Fibroblast of the conjunctiva (primary cell): ENCODE measurements at places on chromosomes 6 and 20.

DNA sequence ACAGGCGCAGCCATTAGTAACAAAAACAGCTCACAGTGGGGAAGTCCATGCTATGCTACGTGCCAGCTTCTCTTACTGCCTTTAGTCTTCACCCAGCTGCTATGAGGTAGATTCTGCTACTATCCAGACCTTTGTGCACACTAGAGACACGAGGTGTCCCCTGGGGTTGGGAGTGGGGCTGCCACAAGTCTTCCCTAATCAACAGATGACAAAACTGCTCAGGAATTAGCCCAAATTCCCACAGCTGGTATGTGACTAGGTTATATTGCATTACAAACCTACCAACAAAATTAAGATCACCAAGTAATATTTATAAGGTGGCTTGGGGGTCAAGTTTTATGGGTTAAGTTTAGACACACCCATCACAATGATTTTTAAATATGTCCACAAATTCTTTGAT, 63.3 kb downstream of the PSMB1 start:
- DNase-seq: no peak

GRCh38 chr6:163133017-163133416, 281.5 kb upstream of the QKI start:
- no peak for DNase-seq

DNA sequence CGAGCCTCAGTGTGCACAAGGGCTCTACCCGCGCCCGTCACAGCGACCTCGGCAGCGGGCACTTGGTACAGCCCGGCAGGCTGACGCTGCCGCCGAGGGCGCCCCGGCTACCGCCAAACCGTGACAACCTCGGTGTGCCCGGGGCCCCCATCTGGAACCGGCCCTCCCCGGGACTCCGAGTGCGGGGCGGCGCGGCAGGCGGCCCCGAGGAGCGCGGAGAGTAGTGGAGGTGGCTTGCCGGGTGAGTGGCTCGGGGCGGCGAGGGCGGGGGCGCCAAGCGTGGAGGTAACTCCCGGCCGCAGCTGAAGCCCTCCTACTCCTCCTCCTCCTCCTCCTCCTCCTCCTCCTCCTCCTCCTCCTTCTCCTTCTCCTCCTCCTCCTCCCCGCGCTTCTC, at the start of gene ISM1:
Gene ISM1, plus strand, starts transcription at position 371 of the 394 bp plus-strand sequence. CDS start 503 bp downstream, outside the sequence.
- DNase-seq: no peak

- DNase-seq: no peak
Measured at GRCh38 chr6:169169941-169170582, 83.6 kb downstream of the THBS2 start.

DNA sequence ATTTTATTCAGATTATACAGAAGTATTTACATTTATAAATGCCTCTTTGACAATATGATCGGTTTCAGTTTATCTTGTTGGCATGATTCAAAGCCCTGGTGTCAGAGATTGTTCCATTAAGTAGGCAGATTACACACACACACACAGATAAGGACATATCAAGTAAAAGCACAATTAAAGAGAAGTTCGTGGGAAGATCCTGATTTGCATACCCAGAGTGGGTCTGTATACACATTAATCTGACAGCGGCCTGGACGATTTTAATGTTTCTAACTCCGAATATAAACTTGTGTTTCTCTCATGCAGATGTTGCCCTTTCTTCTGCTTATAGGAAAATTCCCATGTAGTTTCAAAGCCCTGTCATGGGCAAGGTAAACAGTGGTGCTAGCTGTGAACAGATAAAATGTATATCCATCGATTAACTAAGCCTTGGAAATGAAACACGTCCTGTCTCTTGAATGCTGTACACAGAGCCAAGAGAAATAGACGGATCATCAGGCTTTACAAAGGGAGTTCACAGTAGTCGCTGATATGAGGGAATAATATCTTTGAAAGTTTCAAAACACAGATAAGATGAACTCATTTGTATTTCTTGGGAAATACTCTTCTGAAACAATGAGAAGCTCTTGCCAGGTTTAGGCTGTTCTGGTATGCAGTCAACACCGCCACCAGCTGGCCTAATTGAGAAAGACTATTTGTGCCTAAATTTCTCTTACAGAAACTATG, 108.2 kb upstream of the GMDS start:
- peak; percentile 74 for DNase-seq

GRCh38 chr6:140604786-140605185, 1230.3 kb upstream of the CITED2 start:
- DNase-seq: no peak

DNA sequence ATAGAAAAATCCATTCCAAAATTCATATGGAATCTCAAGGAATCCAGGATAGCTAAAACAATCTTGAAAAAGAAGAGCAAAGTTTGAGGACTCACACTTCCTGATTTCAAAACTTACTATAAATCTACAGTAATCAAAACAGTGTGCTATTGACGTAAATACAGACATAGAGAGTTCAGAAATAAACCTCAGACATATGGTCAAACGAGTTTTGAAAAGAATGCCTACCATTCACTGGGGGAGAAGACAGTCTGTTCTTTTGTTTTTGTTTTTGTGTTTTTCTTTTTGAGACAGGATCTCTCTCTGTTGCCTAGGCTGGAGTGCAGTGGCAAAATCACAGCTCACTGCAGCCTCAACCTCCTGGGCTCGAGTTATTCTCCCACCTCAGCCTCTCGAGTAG, 25.3 kb upstream of the PROKR2 start:
- DNase-seq: no peak

DNA sequence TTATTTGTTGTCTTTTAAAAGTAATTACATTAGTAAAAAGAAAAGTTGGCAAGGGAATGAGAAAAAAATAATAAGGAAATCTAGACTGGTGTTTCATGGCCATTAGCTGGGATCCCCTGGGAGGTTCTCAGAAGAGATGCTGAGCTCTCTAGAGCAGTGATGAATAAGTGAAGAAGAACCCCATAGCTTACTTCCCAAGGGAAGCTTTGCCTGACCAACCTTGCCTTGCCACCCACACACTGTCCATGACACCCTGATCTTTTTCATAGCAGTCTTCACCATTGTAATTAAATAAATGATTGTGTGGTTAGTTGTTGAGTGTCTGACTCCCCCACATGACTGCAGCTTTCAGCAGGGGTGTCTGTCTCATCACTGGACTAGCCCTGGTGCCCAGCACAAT, 5.9 kb downstream of the C6orf163 start:
- DNase-seq: no peak

DNA sequence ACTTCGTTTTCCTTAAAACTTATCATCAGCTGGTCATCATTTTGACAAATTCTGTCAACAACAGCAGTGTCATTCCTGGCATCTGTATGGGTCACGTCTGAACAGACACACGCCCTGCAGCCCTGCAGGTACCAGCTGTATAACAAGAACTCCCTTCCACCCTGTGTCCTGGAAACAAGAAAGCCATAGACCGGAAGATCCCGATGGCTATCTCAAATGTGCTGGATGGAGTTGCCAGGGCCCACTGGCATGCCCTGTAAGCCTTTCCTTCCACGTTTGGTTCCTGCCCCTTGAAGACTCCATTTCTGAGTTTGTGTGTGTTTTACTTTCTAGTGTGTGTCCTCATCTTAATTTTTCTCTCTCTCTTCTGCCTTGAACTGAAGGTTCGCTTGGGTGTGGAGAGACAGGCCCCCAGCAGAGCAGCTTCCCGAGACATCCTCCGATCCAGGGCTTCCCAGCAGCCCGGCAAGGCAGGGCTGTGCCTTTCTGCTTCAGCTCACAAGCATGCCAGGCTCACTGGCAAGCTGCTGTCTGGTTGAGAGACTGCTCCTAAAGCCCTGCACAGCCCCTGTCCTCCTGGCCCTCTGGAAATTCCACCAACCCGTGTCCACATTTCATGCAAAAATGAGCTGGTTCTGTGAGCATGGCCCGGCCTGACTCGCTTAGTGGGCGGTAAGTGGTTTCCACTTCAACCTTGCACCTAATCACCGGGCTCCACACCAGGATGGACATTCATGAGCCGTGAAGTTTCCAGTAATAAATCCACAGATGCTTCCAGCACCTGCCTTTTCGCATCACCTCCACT, 8.7 kb downstream of the GFRA4 start:
- DNase-seq: no peak

- DNase-seq: no peak
Measured at GRCh38 chr6:1468126-1468525, 78.8 kb downstream of the FOXF2 start.

- no peak for DNase-seq
Measured at GRCh38 chr6:145273136-145273535, 462.2 kb downstream of the EPM2A start.

GRCh38 chr20:50001784-50002311, 19.1 kb downstream of the SNAI1 start:
- no peak for DNase-seq

- DNase-seq: no peak
Measured at GRCh38 chr6:161413355-161413771, 139.5 kb upstream of the AGPAT4 start.

DNA sequence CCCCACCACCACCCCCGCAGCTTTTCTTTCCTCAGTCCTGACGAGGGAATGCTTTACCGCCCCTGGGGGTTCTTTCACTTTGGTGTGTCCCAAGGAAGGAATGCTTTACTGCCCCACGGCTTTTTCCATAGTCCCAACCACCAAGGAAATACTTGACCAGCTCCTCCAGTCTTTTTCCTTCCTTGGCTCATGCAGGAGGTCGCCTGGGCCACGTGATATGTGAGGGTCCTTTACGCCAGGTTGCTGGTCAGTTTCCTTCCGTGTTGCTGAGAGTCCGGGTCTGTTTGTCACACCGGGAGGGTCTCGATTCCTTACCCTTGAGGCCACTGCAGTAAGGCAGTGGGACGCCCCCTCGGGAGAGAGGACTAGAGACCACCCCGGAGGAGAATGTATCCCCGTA, 58.9 kb upstream of the CDH4 start:
- no peak for DNase-seq

DNA sequence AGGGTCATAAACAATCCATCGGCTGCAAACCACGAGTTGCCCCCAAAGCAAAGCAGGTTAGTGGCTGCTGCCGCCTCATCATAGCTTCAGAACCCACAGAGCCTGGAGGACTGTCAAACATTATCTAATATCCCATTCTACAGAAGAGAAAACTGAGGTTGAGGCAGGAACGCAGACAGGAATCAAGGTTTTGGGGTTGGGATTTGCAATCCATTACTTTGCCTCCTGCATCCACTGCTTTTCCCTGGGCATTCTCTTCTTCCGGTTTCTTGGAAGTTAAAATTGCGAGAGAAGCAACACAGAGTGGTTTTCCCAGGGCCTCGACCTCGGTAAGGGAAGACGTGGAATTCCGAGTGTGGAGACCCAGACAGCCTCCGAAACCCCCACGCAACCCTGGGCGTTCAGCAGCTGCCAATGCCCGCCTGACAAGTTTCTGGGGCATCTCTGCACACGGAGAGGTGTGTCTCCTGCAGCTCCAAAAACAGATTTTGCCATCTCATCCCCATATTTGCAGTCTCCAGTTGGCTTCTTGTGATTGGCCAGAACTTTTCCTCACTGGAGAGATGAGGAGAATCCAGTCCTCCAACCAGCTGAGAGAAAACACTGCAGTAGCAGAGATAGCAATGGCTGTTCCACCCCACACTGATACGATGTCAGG, 45.5 kb upstream of the SNAP25 start:
- no peak for DNase-seq

DNA sequence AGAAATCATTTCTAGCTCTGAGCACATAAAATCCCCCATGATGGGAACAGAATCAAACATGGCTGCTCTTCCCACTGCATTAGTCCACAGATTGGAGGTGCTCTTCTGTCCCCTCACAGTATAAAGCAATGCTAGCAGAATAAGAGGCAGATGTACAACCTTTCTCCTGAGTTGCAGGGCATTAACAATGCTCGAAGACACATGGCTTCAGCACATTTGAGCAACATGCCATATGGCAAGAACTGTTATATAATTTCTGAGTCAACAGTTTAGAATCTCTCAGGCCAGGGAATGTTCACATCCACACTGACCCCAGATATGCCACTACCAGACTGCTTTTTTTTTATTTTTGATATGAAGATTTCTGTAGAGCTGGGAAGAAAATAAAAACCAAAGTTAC, 119.6 kb downstream of the KIF13A start:
- peak; percentile 34 for DNase-seq

DNA sequence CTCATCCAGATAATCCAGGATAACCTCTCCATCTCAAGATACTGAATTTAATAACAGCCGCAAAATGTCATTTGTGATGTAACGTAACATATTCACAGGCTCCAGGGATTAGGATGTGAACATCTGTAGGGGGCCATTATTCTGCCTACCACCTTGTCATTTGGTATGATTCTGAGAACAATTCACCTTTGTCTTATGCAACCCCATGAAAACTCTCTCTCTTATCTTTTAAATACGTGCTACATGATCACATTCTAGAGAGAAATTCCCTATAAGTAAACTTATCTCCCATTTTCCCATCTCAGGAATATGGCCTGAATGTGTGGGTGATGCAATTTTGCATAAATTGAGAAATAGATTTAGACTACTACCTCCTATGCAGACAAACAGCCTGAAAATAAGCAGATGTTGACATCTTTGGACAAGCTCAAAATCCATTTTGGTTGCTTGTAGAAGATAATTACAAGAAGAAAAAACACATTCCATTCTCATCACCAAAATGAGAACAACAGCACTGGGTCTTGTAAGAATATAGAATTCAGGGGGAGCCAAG, 255.4 kb upstream of the STXBP5 start:
- no peak for DNase-seq

GRCh38 chr6:94005835-94006234, 586.5 kb upstream of the EPHA7 start:
- DNase-seq: no peak

GRCh38 chr20:14897608-14898007, 560.2 kb upstream of the FLRT3 start:
- DNase-seq: no peak

DNA sequence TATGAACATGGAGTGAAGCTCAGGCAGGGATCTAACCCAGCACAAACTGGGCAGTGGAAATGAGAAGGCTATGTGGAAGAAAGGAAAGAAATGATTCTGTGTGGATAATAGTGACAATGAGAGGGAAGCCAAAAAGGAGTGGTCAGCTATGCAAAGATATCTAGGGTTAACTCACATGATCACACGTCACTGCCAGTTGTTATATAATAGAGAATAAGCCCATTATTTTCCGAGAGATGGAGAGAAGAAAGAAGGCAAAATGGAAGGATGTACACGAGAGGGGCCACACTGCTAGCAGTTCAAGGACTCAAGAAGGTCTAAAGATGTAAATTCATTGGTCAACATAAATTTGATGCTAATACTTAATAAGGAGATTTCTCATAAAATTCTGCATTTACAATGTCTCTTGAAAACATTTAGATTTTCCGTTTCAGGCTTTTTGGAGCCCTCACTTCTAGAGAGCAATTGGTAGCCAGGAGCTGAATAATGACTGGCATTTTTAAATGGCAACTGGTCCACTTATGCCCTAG, 18.8 kb upstream of the RCAN2 start:
- DNase-seq: no peak
